ENCODE measurements at places on chromosomes 1 and 21.

GRCh38 chr1:213171711-213172110 is 120.7 kb downstream of the RPS6KC1 start:
- no peak for DNase-seq

DNA sequence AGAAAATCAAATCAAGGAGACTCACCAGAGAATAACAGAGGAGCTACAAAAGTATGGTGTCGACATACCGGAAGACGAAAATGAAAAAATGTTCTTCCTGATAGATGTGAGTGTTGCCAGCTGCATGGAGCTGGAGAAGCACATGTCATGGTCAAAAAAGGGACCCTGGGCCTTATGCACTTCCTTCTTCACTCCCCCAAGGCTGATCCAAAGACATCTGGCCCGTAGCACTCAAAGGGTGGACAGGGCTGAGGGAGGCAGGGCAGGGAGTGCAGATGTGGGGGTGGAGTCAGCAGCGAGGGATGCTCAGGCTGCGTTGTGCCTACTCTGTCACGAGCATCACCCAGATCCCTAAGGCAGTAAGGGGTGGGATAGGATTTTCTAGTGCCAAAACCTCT is 19.4 kb downstream of the MX1 start:
- DNase-seq: no peak

DNA sequence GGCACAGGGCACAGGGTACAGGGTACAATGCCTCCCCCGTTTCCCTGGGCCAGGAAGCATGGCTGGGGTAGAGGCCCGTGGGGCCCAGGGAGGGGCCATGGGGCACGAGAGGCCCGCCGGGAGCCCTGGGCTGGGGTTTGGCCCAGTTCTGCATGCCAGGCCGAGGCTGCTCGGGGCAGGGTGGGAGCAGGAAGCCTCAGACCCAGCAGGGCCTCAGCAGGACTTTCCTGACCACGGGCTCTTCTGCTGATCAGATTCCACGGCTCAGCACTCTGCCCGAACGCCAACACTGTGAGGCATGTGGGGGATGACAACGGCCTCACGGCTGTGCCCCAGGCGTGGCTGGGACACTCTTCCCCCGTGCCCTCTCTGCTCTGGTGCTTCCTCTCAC is 104.3 kb downstream of the NPHP4 start:
- DNase-seq: no peak

- no peak for DNase-seq
These were observed 92.8 kb upstream of the CHRM3 start for GRCh38 chr1:239293350-239294110.

GRCh38 chr1:155951753-155952504 is 10.5 kb downstream of the RXFP4 start:
- DNase-seq: no peak

GRCh38 chr1:3577711-3578432 is 33.4 kb downstream of the MEGF6 start:
- no peak for DNase-seq

DNA sequence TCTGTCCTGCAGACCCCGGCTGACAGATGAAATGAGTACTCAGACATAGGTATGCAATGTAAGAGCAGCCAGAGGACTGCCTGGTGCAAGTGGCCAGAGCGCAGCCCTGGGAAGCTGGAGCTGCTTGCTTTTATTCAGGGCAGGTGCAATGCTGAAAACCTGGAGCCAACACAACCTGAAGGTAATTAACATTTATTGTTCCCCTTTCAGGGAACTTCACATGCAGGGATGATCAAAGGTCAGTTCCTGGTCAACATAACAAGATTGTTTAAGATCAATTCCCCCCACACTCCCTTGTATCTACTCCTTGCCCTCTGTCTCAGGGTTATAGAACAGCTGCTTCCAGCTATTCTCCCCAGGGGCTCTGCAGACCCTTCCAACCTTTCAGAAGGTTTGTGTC is 48.7 kb upstream of the PRELP start:
- DNase-seq: no peak

DNA sequence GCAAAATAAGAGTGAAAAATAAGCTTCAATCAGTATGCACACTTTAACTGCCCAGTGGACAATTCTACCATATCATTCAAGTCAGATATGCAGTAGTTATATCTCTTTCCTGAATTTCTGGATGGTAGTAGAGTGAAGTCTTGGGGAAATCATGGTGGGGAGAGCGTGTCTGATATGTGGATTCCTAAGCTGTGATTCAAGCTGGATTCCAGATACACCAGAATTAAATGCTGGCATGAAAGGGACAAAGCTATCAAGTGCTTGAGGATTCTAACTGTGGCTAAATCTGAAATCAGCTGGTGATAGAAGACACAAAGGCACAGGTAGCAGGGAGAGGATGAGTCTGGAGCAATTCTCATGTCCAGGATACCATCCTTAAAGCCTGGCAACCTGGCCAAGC is 323.5 kb downstream of the DUSP10 start:
- no peak for DNase-seq

DNA sequence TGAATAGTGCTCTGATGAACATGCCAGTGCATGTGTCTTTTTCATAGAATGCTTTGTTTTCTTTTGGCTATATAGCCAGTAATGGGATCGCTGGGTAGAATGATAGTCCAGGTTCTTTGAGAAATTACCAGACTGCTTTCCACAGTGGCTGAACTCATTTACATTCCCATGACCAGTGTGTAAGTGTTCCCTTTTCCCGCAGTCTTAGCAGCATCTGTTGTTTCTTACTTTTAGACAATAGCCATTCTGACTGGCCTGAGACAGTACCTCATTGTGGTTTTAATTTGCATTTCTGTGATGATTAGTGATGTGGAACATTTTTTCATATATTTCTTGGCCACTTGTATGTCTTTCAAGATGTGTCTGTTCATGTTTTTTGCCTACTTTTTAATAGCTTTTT is 784.5 kb downstream of the USP25 start:
- no peak for DNase-seq

- no peak for DNase-seq
These were observed 85.3 kb downstream of the DHRS3 start for GRCh38 chr1:12532405-12533315.

DNA sequence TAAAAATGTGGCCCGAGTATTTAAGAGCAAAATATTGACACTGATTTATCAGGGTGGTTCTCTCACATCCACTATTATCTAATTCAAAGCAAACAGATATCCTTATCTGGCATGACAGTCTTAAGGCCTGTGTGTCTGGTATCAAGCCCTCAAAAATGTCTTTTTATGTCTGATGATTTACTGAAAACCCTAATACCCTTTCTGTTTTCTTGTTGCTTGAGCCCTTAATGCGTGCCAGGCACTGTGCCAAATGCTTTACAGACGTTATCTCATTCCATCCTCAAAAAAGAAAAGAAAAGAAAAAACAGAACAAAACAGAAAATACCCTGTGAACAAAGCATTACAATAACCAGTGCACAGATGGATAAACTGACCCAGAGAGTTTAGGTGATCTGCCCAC is 5.7 kb downstream of the DUSP23 start:
- no peak for DNase-seq
